ENCODE measurements at places on chromosomes 6 and 20.

- DNase-seq: no peak
These were observed 401.6 kb upstream of the PLCB4 start for GRCh38 chr20:8667306-8667705.

DNA sequence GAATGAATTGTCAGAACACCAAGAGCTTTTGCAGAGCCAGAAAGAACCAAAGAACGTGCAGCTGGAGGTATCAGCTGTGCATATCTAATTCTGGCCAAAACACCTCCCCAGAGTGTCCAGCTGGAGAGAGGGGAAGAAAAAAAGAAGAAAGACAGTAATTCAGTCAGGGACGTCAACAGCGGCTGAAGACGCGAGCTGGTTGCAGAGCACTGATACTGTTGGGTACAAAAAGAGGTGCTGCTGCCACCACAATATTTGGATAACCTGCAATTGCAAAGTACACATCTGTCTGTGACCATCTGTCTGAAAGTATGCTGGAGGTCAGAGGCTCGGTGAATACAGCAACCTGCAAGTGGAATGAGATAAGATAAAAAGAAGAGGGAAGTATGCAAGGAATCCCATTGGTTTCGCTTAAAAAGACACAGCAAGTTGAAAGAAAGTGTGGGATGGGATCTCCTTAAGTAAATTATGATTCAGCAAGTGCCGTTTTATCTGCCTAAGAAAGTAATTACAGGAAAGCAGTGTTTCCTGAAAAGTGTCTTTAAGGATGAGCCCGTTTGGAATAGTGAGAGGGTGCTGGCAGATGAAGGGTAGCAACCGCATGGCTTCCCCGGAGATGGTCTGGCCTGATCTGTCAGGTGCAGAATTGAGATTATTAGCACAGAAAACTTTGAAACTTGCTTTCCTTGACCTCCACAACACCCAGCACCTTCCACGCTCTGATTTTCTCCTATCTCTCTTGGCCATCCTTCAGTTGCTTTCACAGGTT is 189.9 kb upstream of the PRDM1 start:
- DNase-seq: peak; percentile 27

GRCh38 chr6:111353912-111354462 is 129.0 kb downstream of the REV3L start:
- DNase-seq: no peak

GRCh38 chr6:108610957-108611586 is 50.4 kb downstream of the FOXO3 start:
- no peak for DNase-seq

- DNase-seq: no peak
These were observed 123.5 kb downstream of the SASH1 start for GRCh38 chr6:148466158-148466557.

DNA sequence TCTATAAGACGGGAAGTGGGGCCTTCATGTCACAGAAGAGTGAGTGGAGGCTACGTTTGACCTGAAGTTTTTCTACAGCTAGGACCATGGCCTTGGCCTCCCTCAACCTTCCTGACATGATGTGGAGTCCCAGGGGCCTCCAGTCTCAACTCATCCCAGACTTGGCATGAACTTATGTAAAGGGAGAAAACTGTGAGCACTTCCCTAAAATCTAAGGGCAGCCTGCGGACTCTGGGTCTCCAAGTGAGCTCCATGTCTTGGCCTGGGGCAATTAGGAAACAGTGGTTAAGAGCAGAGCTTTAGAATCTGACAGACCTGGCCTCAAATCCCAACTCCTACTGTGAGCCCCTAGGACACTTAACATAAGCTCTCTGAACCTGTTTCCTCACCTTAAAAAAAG is 182.5 kb downstream of the ZNF217 start:
- DNase-seq: no peak

- DNase-seq: no peak
These were observed 53.9 kb downstream of the KIZ start for GRCh38 chr20:21179757-21180156.

DNA sequence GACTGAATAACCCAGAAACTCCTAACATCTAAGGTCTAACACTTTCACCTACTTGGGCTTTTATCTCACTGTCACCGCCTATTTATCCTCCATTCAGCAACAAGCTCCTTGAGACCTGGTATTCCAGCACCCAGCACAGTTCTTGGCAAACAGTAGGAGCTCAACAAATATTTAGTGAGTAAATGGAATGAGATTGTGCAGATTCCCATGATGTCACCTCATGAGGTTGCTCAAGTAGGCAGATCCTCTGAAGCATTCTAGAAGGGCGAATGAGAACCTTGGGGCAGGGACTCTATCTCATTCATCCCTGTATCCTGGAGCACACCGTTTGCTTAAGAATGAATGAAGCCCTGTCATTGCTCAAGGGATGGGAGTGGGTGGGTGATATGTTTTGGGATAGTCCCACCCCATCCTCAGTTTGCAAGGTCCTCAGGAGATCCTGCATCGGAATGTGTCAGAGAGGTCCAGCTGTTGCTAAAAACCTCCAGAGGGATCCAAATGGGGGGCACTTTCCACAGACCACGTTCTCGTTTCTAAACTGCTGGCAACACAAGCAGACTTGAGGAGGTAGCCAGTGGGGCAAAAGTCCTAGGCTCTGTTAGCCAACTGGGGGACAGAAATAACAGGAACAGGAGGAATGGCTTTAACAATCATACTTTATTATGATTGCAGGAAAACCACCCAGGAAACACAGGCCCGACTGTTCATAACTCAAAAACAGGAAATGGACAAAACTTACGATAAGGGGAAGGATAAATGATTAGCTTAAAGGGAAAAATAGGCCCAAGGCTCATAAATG is 42.0 kb downstream of the EDN1 start:
- DNase-seq: peak; percentile 7

DNA sequence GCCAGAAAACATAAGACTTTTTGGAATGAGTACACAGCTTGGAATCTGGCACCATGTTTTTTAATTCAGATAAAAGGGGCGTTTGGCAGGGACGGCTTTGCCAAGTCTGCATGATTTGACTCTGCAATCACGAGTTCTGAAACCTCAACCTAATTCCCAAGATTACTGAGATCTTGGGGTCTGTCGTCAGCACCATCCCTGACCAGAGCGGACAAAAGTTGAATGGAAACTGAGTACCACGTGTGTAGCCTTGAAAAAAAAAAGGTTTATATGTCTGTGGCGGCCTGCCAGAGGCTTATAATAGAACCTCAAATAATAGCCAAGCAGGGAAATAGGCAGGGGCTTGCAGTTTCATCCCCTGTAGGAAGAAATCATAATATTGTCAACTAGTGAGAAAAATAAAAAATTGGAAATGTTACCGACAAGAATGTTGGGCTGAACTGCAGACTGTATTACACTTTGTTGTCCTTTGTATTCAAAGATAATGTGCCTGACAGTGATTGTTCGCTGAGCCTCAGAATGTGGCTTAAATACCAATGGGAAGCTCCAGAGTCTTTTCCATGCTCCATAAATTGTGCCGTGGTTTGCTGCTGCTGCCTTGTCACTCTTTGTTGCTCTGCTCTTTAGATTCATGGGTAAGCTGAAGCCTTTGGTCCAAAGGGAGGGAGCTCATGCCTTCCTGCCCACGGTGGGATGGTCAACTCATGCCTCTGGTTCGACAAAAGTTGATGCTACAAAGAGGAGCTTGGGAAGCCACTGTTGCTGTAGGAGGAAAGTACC is 118.8 kb upstream of the ARID1B start:
- DNase-seq: no peak

DNA sequence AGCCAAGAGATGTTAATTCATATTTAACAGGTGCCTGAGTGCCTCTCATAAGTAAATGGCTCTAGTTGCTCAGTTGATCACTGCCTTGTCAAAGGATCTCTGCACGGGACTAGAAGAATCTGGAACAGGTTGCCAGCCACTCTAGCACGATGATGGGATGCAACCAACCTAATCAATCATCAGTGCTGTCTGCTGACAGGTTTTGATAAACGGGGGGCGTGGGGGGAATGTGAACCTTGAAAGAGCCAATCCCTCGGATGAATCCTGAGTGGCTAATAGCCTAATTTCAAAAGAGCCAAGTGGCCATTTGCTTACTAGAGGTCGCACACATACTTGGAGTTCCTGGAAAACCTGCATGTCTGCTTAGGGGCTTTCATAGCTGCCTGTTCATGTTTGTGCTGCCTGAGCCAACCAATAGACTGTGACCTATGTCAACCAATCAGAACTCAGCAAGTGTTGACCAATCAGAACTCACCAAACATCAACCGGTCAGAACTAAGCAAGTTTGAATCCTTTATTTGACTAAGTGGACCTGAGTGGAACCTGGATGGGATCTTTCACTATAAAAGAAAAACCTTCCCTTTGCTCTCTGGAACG is 43.5 kb upstream of the ECI2 start:
- DNase-seq: no peak

Measured in hematopoietic multipotent progenitor cell treated with erythropoietin and hydrocortisone succinate and interleukin-3 and kit ligand, for 6 days (in vitro differentiated cells).